Nucleus accumbens (tissue), 56 donors: ENCODE measurements at places on chromosomes 6 and 20.

GRCh38 chr6:111032484-111033140 is 50.8 kb downstream of the RPF2 start:
- DNase-seq = no peak

DNA sequence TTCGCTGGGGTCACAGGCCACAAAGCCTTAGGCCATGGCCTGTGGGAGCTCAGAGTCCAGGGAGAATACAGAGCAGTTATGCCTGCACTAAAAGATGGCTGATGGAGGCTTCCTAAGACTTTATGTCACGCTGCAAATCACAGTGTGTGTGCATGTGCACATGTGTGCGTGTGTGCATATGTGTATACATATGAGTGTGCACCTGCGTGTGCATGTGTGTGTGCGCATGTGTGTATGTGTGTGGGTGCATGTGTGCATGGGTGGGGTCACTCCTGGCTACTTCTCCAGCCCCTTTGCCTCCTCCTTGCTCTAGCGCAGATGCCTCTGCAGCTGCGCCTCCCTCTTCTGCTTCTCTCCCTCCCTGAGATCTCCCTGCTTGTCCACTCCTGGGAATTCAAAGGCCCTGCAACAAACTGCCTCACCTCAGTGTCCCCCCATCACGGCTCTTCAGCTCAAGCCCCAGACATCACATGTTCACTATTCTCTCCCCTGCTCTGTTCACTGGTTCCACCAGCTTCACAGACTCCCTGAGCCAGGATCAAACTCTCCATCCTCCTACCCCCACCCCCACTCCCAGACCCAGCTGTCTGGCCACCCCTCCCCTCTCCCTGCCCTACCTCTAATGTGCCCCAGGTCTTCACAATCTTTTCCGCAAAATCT is 84.4 kb upstream of the NNAT start:
- no peak for DNase-seq

DNA sequence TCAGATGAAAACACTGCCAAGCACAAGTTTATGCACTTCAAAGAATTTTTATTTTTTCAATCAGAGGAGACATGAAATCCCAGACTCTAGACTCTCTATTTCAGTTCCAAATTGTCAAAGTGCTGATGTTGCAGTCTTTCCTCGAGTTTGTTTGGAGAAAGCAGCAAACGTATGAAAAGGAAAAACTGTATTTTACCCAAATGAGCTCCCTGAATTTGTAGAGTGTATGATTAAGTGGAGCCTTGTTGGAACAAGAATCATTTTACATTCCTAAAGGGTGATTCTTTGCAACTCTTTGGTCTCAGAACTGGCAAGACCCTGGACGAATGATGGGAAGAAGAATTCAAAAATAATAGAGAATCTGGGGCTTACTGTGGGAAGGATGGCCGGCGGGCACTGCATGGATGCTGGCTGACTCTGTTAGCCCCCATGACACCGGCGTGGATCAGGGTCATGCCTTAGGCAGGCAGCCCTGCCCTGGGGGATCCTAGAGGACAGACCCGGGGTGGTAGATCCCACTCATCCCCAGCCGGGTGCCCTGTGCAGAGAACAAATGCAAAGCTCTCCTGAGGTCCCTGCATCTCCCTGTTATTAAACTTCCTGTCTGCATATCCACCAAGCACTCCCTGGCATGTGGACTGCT is 207.4 kb downstream of the FNDC1 start:
- DNase-seq = no peak

DNA sequence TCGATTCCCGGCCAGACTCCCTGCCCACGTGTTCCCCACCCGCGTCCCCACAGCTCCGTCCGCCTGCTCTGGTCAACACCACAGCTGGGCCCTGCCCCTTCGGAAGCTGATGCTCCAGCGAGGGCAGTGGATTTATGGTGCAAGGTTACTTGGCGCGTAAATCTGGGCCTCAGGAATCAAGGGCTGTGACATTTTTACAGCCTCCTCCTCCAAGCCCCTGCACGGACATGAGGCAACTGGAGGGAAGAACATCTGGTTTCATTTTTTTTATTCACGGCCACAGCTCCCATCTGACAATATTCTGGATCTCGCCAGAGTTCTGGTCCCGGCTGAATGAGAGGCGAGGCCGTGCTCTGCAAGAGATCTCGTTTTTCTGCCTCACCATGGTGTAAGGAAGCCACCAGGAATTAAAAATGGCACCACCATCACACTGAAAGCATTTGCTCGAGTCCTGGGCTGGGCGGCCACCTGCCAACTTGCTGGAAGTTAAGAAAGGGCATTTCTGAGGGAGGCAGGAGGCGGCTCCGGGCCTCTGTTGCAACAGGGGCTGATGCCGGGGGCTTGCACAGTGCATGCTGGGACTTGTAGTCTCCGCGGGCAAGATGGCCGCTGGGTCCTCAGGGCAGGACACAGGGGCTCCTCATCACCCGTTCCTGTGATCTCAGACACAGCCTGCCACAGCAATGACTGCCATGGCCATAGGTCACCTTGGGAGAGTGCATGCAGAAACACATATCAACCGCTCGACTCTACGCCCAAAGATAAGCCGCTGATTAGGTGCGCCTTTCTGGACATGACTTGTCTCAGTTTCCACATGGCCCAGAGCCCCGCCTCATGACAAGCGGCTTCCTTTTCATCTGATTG is 148.5 kb downstream of the LY86 start:
- no peak for DNase-seq

DNA sequence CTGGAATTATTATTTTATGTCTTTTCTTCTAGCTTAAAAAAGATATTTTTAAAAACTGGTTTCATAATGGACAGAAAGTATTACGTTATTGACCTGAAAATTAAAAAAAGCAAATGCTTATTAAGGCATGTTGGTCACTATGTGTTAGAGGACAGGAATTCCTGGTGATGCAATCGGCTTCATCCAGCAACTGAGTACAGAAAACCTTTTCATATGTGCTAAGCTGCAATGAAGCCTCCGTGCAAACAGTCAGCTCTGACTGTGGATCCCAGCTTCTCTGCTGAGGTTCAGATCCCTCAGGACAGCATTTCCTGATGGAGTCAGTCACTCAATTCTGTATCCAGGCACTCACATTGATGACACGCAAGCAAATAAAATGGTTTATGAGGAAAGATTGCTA is 22.7 kb upstream of the BMP2 start:
- DNase-seq = no peak

- no peak for DNase-seq
Observed at GRCh38 chr6:98633886-98634285, 200.5 kb upstream of the POU3F2 start.

GRCh38 chr20:15342991-15343523 is 1005.6 kb upstream of the FLRT3 start:
- DNase-seq = no peak

DNA sequence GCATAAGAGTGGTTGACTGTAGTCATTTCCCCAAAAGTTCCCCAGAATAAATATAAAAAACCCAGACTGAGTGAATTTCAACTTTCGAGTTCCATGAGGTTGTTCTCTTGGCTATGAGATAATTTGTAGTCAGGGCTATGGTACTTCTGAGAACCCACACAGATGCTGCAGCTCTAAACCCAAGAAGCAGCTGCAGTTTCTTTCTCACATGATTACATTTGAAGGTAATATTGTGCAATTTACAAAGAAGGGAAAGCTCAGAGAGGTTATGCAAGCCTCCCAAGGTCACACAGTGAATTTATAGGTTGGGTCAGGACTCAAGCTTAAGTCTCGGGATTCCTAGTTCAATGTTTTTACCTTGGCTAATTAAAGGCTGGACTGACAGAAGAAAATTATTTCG is 29.7 kb upstream of the CD93 start:
- no peak for DNase-seq

GRCh38 chr6:23940466-23940865 is 185.5 kb upstream of the NRSN1 start:
- DNase-seq = no peak

- DNase-seq = no peak
Observed at GRCh38 chr6:25181350-25181724, 97.8 kb upstream of the CARMIL1 start.

DNA sequence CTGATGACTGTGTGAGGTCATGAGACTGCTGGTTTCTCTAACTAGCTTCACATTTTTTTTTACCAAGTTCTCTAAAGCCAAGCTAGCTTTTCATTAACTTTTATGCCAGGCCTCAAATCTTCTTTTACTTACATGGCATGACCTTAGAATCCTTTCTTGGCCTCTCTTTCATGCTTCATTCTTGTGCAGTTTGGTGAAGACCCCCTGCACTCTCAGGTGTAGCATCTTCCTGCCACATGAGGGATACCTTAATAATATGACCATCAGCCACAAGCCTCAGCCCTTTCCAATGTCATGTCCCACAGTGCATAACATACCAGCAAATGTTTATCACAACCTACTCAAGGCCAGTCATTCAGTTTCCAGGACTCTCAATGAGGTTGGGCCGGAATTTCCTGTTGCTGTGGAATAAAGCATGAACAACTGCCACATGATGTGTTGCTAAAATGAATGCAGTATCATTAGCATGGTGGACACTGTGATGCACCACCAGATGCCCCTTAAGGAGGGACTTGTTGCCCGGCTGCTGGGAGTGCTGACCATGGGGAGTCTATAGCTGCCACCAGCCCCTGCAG is 72.2 kb downstream of the RIN2 start:
- DNase-seq = no peak

DNA sequence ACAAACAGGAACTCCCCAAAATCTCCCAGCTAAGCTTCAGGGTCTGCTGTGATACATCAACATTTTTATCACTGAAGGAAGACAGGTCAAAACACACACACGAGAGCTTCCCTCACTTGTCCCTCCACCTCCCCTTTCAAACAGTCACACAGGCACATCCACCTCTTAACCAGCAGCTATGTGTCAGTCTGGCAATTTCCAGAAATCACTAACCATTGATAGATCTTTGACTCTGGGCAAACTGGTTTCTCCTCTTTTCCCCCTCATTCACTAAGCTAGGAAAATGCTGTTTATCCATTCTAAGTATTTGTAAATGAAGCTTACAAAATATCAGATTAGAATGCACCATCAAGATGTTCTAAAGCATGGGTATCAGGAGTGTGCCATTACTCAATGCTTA is 87.8 kb downstream of the DCDC2 start:
- DNase-seq = no peak

DNA sequence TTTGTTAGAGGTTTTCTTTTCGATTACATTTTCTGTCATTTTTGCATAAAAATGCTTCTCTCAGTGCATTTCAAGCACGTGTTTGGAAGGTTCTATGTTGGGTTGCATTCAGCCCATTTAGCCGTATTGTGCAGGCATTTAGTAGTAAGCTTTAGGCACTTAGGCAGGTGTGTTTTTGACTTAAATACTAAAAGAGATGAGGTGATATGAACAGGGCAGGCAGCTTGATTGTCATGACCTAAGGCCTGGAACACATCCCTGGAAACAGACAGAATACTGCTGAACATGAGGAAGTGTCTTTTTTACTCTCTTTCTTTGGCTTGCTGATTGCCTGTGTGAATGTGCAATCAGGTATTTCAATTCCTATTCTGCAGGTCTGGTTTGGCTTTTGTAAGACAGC is 610.5 kb upstream of the MAN1A1 start:
- no peak for DNase-seq
